Neuronal stem cell (in vitro differentiated cells): ENCODE measurements at places on chromosomes 13 and 19.

- no peak overlapping the region for H3K27ac ChIP-seq
- no peaks in the 10 kb centered on the region for H3K27me3 ChIP-seq
- no peak overlapping the region for H3K4me3 ChIP-seq
- no peaks in the 10 kb centered on the region for H3K36me3 ChIP-seq
- H3K4me1 ChIP-seq = no peaks in the 10 kb centered on the region
- DNase-seq = no peak
Observed at GRCh38 chr19:53172889-53173288, 14.0 kb upstream of the ZNF347 start.

GRCh38 chr13:114068656-114069318 lies 63.6 kb downstream of the RASA3 start:
- peaks cover 57% of the 10 kb centered on the region for H3K4me1 ChIP-seq
- peaks cover 16% of the 10 kb centered on the region for H3K36me3 ChIP-seq
- H3K27me3 ChIP-seq = no peaks in the 10 kb centered on the region
- no peak overlapping the region for H3K27ac ChIP-seq
- DNase-seq = no peak

- H3K4me3 ChIP-seq = no peak overlapping the region
- no peaks in the 10 kb centered on the region for H3K4me1 ChIP-seq
- no peaks in the 10 kb centered on the region for H3K27me3 ChIP-seq
- H3K27ac ChIP-seq = no peak overlapping the region
- DNase-seq = no peak
Observed at GRCh38 chr13:26914148-26914547, 153.6 kb upstream of the GPR12 start.

DNA sequence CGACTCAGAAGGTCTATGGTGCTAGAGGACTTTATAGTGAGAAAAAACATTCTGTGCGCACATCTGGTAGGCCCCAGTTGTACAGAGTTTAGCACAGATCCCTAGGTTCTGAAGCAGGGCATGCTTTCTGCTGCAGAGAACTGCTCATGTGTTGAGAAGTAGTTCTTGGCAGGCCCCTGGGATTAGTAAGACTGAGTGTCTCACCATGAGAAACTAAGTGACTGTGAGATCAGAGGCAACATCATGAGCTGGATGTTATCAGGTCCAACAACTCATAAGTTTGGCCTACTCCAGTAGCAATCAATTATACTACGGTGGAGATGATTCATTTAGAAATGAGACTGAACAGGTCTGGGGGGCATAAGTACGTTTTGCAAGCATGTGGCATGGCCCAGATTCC lies 507.4 kb upstream of the KLF12 start:
- no peak overlapping the region for H3K4me3 ChIP-seq
- no peak for DNase-seq
- H3K27ac ChIP-seq = no peak overlapping the region

DNA sequence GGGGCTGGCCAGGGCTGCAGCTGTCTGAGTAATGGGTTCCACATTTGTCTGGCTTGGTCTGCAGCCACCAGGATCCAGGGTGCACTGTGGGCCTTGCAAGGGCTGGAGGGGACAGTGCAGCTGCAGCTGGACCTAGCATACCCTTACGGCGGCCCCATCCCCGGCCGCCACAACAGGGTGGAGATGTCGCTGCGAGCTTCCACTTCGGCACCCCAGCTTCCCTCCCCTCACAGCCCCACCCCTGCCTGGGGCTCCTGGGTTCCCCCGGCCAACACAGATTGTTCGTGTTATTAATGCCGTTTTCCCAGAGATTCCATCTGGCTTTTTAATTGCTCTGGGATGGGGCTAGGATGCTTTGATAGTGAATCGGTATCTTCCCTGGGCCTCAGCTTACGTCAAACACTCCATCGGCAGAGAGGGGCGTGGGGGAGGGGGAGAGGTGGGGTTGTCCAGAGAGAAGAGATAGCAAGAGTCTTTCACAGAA lies 5.8 kb downstream of the CEBPA start:
- H3K4me1 ChIP-seq = peaks cover 10% of the 10 kb centered on the region
- H3K36me3 ChIP-seq = no peaks in the 10 kb centered on the region
- no peak overlapping the region for H3K27ac ChIP-seq
- DNase-seq = no peak

DNA sequence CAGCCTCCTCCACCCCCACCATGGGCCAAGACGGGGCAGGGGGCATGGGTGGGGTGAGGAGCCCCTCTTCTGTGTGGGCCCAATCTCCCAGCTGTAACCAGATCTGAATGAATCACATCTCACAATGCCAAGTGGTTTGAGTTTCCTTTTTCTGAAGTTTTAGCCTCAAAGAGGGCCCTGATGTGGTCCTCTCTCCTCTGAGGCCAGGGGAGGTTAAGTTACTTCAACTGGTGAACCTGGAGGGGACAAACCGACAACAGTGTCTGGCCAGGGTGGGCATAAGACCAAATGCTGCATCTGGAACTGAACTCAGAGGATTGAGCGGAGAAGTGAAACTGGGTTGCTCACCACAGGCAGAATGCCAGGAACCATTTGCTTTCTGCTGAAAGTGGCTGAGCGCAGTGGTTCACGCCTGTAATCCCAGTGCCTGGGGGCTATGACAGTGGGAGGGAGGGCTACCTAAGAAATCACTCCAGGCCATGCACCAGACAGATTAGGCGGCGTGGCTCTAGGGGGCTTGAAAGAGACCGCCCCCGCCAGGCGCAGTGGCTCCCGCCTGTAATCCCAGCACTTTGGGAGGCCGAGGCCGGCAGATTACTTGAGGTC lies 15.4 kb upstream of the IRGC start:
- peaks cover 2% of the 10 kb centered on the region for H3K4me1 ChIP-seq
- H3K4me3 ChIP-seq = no peak overlapping the region
- no peaks in the 10 kb centered on the region for H3K27me3 ChIP-seq
- no peak overlapping the region for H3K27ac ChIP-seq
- H3K36me3 ChIP-seq = no peaks in the 10 kb centered on the region

DNA sequence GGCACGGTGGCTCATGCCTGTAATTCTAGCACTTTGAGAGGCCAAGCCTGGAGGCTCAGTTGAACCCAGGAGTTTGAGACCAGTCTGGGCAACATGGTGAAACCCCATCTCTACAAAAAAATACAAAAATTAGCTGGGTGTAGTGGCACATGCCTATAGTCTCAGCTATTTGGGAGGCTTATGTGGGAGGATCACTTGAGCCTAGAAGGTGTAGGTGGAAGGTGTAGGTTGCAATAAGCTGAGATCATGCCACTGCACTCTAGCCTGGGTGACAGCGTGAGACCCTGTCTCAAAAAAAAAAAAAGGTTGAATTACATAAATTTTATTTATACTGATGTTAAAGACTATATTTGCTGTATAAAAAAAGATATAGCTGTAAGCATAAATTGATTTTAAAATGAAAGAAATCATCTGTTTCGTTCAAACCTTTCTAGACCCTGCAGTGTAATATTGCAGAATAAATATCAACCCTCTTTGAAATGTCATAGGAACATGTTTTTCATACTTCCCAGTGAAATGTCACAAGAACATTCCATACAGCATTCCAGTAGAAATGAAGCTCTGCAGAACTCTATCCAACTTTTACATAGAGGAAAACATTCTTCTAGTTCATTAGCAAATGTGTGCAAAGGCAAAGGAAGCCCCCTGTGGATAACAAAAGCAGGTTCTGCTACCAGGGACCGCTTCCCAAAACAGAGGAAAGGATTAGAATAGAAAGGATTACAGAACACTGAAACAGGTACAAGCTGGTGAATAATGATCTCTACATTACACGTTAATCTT lies 76.0 kb downstream of the CAB39L start:
- no peaks in the 10 kb centered on the region for H3K36me3 ChIP-seq
- no peak overlapping the region for H3K4me3 ChIP-seq
- no peak overlapping the region for H3K27ac ChIP-seq
- DNase-seq = peak; percentile 26
- no peaks in the 10 kb centered on the region for H3K4me1 ChIP-seq
- no peaks in the 10 kb centered on the region for H3K27me3 ChIP-seq
